ENCODE measurements at places on chromosomes 3 and 15. TPM values are rescaled to one million over a fixed set of nuclear protein-coding genes. Genes with fewer than 3 reads are reported as not detected.

DNA sequence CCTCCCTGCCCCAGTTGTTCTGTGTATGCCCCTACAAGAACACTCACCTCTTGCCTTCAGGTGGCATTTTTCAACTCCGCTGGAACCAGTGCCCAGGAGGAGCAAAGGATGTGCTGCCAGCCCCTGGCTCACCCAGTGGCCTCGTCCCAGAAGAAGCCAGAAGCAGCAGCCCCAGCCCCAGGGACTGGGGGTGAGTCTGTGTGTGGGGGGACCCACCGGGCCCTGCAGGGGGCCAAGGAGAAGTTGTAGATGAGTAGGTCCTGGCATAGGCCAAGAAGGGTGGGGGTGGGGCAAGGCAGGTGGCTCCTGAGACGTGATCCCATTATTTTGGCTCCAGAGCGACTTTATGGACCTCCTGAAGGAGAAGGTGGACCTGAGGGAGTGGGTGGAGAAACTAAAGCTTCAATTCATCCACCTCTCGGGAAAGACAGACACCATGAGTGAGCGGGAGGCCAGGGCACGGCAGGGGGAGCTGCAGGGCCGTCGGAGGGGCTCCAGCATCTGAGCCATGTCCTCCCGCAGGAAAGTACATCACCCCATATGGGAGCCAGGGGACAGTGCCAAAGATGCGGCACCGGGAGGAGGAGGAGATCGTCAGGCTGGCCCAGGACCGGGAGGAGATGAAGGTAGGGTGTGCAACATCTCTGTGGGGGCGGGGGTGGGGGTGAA is 29.3 kb downstream of the NGRN start:
- DNase-seq: no peak
- H3K27me3 ChIP-seq: no peaks in the 10 kb centered on the region
- no peaks in the 10 kb centered on the region for H3K4me1 ChIP-seq
- no peak overlapping the region for H3K27ac ChIP-seq
- H3K36me3 ChIP-seq: no peaks in the 10 kb centered on the region

Gene DNAH12
- 0.09 TPM for polyA plus RNA-seq

DNA sequence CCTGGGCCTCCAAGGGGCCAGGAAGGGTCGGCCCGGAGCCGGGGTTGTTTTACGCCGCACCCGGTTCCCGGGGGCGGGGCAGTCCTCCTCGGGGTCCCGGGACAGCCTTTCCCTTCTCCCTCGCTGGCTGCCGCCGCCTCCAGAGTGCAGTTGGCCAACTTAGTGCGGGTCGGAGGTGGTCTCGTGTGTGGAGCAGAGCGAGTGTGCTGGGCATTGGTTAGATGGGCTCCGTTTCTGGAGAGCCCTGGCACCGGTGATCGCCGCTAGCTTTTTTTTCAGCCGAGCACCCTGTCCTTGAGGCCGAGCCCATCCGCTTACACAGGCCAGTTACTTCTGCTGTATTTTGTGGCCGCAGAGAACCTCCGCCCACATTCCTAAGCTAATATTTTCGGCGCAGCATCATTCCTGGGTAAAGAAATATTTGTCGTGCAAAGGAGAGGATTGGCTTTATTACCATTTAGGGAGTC is 585 bp downstream of the KIF23 start:
- H3K27me3 ChIP-seq: no peaks in the 10 kb centered on the region
- peak; percentile 44 for DNase-seq
- H3K27ac ChIP-seq: no peak overlapping the region
- H3K4me1 ChIP-seq: peaks cover 9% of the 10 kb centered on the region
- H3K36me3 ChIP-seq: no peaks in the 10 kb centered on the region

Gene RAD54L2
- 6.3 TPM for polyA plus RNA-seq

GRCh38 chr3:63654211-63654610 is 1.7 kb downstream of the SNTN start:
- no peak overlapping the region for H3K4me3 ChIP-seq
- no peaks in the 10 kb centered on the region for H3K27me3 ChIP-seq
- H3K4me1 ChIP-seq: no peaks in the 10 kb centered on the region
- no peaks in the 10 kb centered on the region for H3K36me3 ChIP-seq

DNA sequence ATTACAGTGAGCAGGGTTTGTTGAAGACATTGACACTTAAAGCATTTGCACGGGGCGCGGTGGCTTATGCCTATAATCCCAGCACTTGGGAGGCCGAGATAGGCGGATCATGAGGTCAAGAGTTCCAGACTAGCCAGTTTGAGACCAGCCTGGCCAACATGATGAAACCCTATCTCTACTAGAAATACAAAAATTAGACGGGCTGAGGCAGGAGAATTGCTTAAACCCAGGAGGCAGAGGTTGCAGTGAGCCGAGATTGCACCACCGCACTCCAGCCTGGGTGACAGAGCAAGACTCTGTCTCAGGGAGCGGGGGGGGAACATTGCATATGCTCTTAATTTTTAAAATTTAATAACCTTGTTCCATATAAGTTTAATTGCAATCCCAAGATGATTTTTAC is 11.9 kb downstream of the STT3B start:
- no peak overlapping the region for H3K27ac ChIP-seq
- no peak overlapping the region for H3K4me3 ChIP-seq
- H3K27me3 ChIP-seq: no peaks in the 10 kb centered on the region
- peaks cover 16% of the 10 kb centered on the region for H3K4me1 ChIP-seq

DNA sequence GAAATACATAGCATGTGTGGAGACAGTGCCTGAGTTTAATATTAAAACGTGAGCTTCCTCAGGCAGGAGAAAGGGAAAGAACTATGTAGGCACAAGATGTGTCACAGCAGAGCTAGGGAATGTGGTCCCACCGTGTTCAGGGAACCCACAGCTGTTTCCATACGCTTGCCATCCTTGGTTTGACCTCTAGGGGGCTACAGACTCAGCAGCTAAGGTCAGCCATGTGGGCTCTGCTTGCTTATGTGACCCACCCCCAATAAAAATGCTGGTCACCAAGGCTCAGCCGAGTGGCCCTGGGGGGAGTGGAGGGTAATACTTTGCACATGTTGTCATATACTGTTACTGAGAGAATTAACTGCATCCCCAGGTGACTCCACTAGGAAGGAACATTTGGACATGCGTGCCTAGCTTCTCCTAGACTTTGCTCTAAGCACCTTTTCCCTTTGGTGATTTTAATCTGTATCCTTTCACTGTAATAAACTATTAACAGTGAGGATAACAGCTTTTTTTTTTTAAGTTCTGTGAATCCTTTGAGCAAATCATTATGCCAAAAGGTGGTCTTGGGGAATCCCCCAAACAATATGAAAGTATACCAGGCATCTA is 3.3 kb downstream of the TUBGCP5 start:
- H3K36me3 ChIP-seq: peaks cover 3% of the 10 kb centered on the region
- no peak overlapping the region for H3K27ac ChIP-seq
- peaks cover 10% of the 10 kb centered on the region for H3K4me1 ChIP-seq
- peak; percentile 56 for DNase-seq
- no peak overlapping the region for H3K4me3 ChIP-seq
- no peaks in the 10 kb centered on the region for H3K27me3 ChIP-seq

DNA sequence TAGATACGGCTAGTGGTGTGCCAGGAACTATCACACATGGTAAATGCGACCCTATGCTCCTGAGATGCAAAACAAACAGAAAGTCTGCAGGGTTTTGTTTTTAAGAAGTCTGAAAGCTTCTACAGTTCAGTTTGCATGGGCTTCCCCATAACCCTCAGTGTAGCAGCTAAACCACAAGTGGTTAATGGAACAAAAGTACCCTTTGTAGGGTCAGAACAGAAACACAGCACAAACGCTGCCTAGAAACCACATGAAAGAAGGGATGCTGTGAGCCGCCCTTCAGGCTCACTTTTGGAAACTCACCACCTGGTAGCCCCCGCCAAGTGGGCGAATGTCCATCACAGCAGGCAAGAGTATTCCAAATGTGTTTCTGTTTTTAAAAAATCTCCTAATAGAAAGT is 46.2 kb downstream of the CTDSPL start:
- no peaks in the 10 kb centered on the region for H3K36me3 ChIP-seq
- H3K4me3 ChIP-seq: no peak overlapping the region

Gene MNS1
- polyA plus RNA-seq: not detected

- H3K27me3 ChIP-seq: no peaks in the 10 kb centered on the region
- no peak overlapping the region for H3K27ac ChIP-seq
- no peaks in the 10 kb centered on the region for H3K4me1 ChIP-seq
Observed at GRCh38 chr15:98612490-98613110, 35.7 kb upstream of the IGF1R start.

DNA sequence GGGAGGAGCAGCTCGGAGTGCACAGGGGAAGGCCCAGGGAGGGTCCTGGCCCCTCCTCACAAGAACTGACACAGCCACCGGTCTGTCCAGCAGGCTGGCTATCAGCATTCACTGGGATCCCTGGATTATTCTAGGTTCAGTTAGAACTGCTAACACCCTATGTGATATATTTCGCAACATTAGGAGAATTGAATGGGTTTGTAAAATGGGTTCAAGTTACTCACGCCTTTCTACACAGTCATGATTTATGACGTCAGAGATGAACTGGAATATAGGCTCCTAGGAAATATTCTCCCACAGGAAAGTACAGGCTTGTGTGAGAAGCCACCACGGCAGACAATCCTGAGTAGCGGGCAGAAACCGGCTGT is 969 bp upstream of the BSN start:
- H3K4me1 ChIP-seq: peaks cover 15% of the 10 kb centered on the region
- H3K27ac ChIP-seq: no peak overlapping the region
- DNase-seq: no peak
- H3K27me3 ChIP-seq: peaks cover 59% of the 10 kb centered on the region

- no peaks in the 10 kb centered on the region for H3K36me3 ChIP-seq
- DNase-seq: no peak
- no peak overlapping the region for H3K27ac ChIP-seq
- no peaks in the 10 kb centered on the region for H3K27me3 ChIP-seq
Observed at GRCh38 chr3:12334786-12335185, 45.9 kb downstream of the PPARG start.

DNA sequence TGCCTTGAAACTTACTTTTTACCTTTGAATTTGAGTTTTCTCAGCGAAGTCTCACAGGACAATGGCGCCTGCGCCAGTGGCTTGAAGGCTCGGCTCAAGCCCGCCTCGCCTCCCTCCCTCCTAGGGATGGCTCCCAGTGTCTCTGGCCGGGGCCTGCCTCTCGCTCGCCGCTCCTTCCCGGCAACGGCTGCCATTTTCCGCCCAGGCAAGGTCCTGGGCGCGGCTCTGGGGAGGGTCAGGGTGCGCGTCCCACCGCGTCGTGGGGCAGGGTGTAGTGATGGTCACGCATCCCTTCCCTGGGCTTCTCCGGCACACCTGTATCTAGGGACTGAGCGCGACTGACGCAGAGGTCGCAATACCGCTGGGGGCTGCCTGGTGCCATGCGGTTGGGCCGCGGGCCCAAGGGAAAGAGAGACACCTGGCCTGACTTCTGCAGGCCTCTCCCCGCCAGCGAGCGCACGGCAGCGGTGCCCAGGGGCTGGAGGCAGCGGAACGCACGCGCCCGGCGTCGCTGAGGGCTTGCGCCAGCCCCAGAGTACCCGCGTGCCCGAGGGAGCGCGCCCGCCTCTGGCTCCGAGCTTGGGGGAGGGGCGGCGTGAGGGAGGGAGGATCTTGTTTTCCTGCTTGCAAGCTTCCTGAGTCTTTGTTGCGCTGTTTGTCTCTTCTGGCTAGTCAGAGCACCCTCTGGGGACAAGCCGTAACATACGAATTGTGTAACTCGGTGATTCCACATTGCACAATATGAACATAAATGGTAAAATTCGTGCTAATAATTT is 20.7 kb upstream of the FEM1B start:
- no peaks in the 10 kb centered on the region for H3K36me3 ChIP-seq
- H3K4me3 ChIP-seq: peak overlapping the region; percentile 14
- DNase-seq: peak; percentile 53
- H3K27ac ChIP-seq: no peak overlapping the region

Gene KCNAB1
- polyA plus RNA-seq: not detected

DNA sequence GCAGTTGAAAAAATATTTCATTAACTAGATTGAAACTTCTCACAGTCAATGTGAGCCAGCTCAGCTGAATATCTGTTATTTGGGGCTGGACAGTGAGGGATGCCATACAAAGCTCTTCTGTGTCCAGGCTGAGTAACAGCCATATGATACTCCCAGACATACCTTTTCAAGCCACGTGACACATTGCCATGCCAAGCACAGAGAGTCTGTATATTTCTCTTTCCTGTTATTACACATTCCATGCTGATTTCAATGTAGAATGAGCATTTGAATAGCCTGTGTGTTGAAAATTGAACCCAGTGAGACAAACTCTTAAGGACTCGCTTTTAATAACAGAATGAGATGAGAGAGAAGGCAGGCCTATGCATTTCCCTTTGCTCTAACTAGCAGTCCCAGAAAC is 334.7 kb upstream of the RASGRP1 start:
- H3K36me3 ChIP-seq: no peaks in the 10 kb centered on the region
- no peaks in the 10 kb centered on the region for H3K27me3 ChIP-seq
- H3K27ac ChIP-seq: no peak overlapping the region
- no peaks in the 10 kb centered on the region for H3K4me1 ChIP-seq
- H3K4me3 ChIP-seq: no peak overlapping the region

- no peaks in the 10 kb centered on the region for H3K4me1 ChIP-seq
- no peaks in the 10 kb centered on the region for H3K36me3 ChIP-seq
- no peak for DNase-seq
- H3K27ac ChIP-seq: no peak overlapping the region
Observed at GRCh38 chr3:156587760-156588069, 32.8 kb upstream of the SSR3 start.

Gene TUSC7
- polyA plus RNA-seq: not detected

Measured in B cell (primary cell).